Activated naive CD8-positive, alpha-beta T cell treated with anti-CD3 and anti-CD28 coated beads, Interleukin-2, amount 10 ng/mL, durations not matched to agents 7 days and 5 days (primary cell): ENCODE measurements at places on chromosomes 13 and 19.

DNA sequence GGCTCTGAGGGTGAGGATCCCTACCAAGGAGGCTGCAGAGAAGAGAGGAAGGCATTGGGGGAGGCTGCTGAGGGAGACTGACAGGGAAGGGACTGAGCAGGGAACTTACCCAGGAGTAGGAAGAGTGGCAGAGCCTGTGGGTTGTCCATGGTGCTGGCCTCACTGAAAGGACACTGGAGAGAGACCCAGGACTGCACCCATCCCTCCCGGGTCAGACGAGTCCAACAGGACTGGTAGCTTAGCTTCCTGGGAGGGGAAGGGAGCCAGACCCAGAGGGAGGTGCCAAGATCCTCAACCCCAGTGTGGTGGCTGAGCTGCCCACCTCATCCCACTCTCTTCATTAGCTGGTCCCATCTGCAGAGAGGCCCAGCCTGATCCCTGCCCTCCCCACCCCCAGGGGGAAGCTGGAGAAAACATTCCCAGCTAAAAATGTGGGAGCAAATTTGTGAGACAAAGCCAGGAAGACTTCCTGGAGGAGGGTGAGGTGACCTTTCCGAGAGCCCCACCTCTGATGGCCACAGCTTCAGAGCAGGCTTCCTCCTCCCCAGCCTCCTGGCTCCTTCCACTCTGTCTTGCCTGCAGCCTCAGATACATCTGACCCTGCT is at the start of gene VSIG10L:
TSS of gene VSIG10L (minus strand) at position 164 of the 605 bp plus-strand sequence. CDS start at position 149, 15 bp downstream.
- peak within 1 kb of the TSS; percentile 23 for H3K4me3 ChIP-seq
- H3K4me1 ChIP-seq = peaks cover 18% of the 10 kb centered on the region
- no peak for DNase-seq

GRCh38 chr13:62643799-62644524 is 1228.3 kb upstream of the PCDH20 start:
- H3K27ac ChIP-seq = no peak overlapping the region
- no peak overlapping the region for H3K4me3 ChIP-seq
- H3K4me1 ChIP-seq = no peaks in the 10 kb centered on the region
- no peak for DNase-seq
- no peaks in the 10 kb centered on the region for H3K36me3 ChIP-seq

GRCh38 chr19:48493718-48494401 is 17.8 kb downstream of the LMTK3 start:
- H3K27me3 ChIP-seq = peaks cover 31% of the 10 kb centered on the region
- H3K27ac ChIP-seq = no peak overlapping the region
- H3K4me1 ChIP-seq = peaks cover 27% of the 10 kb centered on the region
- H3K36me3 ChIP-seq = no peaks in the 10 kb centered on the region

- H3K27me3 ChIP-seq = peaks cover 9% of the 10 kb centered on the region
- no peak overlapping the region for H3K27ac ChIP-seq
- no peaks in the 10 kb centered on the region for H3K36me3 ChIP-seq
Observed at GRCh38 chr13:50521831-50522149, 321.7 kb downstream of the DLEU7 start.

- peaks cover 2% of the 10 kb centered on the region for H3K27me3 ChIP-seq
- H3K4me1 ChIP-seq = no peaks in the 10 kb centered on the region
- no peak overlapping the region for H3K4me3 ChIP-seq
- no peak for DNase-seq
- no peaks in the 10 kb centered on the region for H3K36me3 ChIP-seq
Observed at GRCh38 chr13:91758724-91759123, 360.3 kb downstream of the GPC5 start.

GRCh38 chr19:52028027-52028779 is at the start of gene ZNF614:
ZNF614 (minus strand) TSS chr19:52028379; CDS start chr19:52025745, 2,634 bp downstream.
- peaks cover 10% of the 10 kb centered on the region for H3K4me1 ChIP-seq
- peak within 1 kb of the TSS; percentile 99 for H3K4me3 ChIP-seq
- DNase-seq = peak; percentile 91
